Aorta (tissue), 5 donors: ENCODE measurements at places on chromosomes 3 and 15. TPM values are rescaled to one million over a fixed set of nuclear protein-coding genes. Genes with fewer than 3 reads are reported as not detected.

- DNase-seq = no peak
These were observed 35.6 kb upstream of the MUC4 start for GRCh38 chr3:195847055-195847950.

GRCh38 chr15:71201477-71201876, 86.2 kb downstream of the THSD4 start:
- DNase-seq = no peak

- peak; percentile 95 for DNase-seq
These were observed 6.4 kb downstream of the CELSR3 start for GRCh38 chr3:48656061-48656840.

Gene ZBED2
- total RNA-seq = not detected
